ENCODE measurements at places on chromosomes 16 and 17.

- DNase-seq = no peak
Observed at GRCh38 chr16:30660424-30661261, 2.4 kb downstream of the FBRS start.

- peak; percentile 2 for DNase-seq
Observed at GRCh38 chr17:16329519-16330271, 23.6 kb downstream of the CENPV start.

GRCh38 chr16:8641671-8642070, 20.2 kb downstream of the METTL22 start:
- DNase-seq = no peak

- DNase-seq = no peak
Observed at GRCh38 chr17:45120558-45120957, 11.8 kb downstream of the PLCD3 start.

GRCh38 chr17:151886-152859, 14.8 kb downstream of the SCGB1C2 start:
- DNase-seq = no peak

- DNase-seq = no peak
Observed at GRCh38 chr16:87712184-87712762, 53.5 kb downstream of the KLHDC4 start.

GRCh38 chr16:4753227-4753626, 13.7 kb downstream of the ZNF500 start:
- DNase-seq = no peak

DNA sequence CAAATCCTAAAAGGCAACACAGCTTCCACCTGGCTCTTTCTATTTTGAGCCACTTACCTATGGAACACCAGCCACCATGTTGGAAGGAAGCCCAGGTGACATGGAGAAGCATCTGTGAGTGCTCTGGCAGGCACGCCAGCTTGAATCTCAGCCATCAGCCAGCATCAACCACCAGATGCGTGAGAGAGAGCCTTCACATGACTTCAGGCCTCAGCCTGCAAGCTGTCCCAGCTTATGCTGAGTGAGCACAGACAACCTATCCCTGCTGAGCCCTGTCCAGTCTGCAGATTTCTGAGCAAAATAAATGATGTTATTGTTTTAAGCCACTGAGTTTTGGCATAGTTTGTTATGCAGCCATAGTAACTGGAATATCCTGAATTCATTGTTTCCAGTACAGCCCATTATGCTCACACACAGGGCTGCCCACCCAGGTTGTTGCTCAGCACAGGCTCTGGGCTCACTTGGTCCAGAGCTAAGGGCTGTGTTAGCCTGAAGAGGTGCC, 35.1 kb downstream of the TMEM238L start:
- DNase-seq = no peak

- no peak for DNase-seq
Observed at GRCh38 chr16:4745274-4745569, 10.9 kb downstream of the DNAAF8 start.

GRCh38 chr17:73261952-73262675, 434 bp upstream of the CPSF4L start:
- no peak for DNase-seq

DNA sequence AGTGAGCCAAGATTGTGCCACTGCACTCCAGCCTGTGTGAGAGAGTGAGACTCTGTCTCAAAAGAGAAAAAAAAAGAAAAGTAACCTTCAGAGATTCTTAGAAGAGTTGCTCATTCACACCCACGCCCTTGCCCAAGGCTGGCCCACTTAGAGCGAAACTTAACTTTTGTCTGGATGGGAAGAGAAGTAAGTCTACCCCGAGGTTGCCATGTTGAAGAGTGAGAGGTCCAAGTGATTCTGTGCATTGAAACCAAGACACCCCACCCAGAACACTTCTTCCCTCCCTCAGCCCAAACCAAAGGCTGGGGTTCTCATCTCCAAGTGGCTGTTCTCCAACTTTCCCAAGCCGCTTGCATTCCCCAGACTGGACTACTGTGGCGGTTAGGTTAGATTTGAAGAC, 2.4 kb upstream of the CISD3 start:
- no peak for DNase-seq

DNA sequence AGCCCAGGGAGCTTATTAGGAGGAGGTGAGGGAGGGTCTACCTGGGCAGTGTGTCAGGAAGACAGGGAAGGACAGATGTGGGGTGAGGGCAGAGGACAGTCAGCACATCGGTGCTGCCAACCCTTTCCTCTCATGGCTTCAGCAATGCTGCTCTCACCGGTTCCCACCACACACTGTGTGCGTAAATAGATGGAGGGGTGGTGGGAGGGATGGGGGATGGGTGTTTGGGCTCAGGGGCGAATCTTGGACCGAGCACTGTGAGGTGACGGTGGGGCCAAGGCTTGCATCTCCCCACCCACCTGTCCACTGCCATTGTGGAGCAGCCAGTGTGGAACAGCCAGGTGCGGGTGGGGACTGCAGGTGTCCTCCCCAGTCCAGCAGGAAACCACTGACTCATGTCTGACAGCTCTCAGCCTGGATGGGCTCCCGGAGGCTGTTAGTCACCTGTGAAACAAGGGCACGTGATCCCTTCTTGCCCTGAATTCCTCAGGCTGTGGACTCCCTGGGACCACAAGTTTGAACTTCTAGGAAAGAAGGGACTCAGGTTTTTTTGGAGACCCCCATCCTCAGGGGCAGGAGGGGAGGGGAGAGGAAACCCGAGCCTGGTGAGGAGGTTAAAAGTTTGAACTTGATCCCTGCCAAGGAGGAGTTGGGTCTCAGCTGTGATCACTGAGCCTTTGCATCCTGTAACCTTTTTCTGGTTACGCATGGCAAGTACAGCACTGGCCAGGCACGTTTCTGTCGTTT, 42.7 kb upstream of the SMPD3 start:
- peak; percentile 46 for DNase-seq

DNA sequence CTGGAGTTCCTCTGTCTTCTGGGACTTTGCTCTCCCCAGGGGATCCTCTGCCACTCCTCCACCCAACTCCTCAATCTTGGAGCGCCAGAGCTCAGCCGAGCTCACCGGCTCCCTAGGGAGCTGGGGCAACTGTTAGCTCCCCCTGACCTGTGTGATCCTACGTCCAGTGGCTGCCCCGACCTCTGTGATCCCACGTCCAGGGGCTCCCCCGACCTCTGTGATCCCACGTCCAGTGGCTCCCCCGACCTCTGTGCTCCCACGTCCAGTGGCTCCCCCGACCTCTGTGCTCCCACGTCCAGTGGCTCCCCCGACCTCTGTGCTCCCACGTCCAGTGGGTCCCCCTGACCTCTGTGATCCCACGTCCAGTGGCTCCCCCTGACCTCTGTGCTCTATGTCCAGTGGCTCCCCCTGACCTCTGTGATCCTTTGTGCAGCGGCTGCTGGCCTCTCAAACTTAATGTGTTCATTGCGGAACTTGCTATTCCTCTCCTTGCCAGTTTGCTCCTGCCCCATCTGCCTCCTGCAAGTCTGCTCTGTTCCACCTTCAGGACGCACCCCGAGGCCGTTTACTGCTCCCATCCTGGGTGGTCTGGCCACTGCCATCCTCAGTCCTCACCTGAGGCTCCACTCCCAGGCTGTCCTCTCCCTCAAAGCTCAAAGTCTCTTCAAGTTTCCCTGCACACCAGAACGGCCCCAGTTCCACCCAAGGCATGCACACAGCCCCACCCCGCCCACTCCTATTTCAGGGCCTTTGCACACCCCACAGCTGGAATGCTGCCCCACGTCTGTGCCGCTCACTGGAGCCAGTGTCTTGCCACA, 2.8 kb downstream of the VPS9D1 start:
- no peak for DNase-seq

- no peak for DNase-seq
Observed at GRCh38 chr17:37828651-37829124, 83.8 kb upstream of the HNF1B start.

DNA sequence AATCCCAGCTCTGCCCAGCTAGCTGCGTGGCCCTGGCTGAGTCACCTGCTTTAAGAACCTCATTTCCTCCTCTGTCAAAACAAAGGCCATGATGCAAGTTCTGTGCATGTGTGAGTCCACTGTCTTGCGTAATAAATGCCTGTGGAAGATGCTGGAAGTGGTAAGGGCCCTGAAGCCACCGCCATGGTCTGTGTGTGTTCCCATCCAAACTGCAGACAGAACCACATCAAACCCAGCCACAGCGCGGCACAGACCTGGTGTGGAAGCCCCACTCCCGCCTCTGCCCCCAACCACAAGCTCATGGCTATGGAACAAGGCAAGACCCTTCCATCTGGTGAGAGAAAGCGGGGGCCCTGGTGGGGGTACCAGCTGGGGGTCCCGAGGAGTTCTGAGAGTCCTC, 26.0 kb downstream of the NECAB2 start:
- DNase-seq = no peak

- DNase-seq = no peak
Observed at GRCh38 chr17:19443148-19443547, 32.1 kb downstream of the RNF112 start.

GRCh38 chr16:13611596-13611995, 308.4 kb upstream of the ERCC4 start:
- no peak for DNase-seq

DNA sequence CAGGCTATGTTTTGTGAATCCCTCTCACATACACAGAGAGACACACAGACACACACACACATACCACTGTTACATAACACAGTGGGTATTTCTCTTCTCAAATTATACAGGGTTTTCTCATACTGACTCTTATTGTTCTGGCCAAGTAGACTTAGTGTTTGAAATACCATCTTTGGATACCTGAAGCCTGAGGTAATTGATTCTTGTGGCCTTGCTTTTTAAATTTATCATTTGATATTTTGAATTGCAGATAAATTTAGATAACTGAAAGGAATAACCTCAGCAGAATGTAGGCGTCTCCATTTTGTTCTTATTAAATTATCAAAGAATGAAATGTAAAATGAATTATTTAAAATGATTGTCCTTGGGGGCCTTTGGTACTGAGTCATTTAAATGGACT, 223.8 kb downstream of the LGALS9B start:
- DNase-seq = no peak

All from NCI-H2029 (cell line).